ENCODE measurements at places on chromosomes 6 and 20.
A peak's percentile ranks its signal among the peaks of the same experiment; 100 is the strongest.

- DNase-seq, result peak; percentile 14
Observed at GRCh38 chr6:34425132-34425497, 754 bp downstream of the RPS10 start.

DNA sequence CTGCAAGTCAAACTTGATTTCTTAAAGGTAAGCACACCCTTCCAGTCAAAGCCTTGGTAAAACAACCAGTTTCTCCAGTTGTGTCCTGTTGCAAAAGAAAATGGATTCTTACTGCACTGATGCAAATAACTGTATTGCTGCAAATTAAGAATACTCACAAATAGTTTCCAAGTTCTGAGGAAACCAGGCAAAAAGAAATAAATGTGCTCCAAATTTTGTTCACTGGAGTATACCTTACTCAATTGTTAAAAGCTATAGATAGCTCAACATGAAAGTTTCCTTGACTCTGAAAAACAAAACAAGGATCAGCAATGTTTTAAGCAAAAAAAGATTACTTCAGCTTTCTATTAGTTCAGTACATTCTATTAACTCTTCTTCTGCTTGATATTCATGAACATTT is 75.2 kb downstream of the SLC16A10 start:
- DNase-seq, result peak; percentile 1

DNA sequence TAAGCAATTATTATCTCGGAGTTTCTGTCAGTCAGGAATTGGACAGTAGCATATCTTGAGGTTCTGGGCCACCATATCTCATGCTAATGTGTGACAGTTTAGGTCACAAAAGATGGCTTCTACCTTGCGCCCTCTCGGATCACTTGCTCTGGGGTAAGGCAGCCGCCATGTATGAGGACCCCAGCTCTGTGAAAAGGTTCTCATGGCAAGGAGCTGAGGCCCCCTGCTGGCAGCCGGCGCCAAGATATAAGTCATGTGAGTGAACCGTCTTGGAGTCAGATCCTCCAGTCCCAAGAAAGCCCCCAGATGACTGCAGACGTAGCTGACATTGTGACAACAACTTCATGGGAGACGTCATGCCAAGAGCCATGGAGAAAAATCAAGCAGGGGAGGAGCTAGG is 670.8 kb downstream of the KIF16B start:
- no peak for DNase-seq

DNA sequence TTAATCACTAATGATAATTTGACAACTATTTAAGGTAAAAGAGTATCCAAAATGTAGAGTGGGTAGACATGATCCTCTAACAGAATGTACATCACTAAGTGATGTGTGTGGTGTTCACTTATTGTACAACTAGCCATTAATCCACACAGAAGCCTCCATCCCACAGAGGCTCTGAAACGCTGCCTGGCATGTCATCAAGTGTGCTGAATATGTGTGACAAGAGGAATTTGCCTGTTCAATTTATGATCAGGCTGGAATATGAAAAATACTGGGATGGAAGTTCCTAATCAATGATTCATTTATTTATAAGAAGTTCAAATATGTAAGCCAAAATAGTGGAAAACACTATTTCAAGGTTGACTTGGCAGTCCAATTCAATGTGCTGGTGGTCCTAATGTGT is 72.4 kb downstream of the BACH2 start:
- no peak for DNase-seq

DNA sequence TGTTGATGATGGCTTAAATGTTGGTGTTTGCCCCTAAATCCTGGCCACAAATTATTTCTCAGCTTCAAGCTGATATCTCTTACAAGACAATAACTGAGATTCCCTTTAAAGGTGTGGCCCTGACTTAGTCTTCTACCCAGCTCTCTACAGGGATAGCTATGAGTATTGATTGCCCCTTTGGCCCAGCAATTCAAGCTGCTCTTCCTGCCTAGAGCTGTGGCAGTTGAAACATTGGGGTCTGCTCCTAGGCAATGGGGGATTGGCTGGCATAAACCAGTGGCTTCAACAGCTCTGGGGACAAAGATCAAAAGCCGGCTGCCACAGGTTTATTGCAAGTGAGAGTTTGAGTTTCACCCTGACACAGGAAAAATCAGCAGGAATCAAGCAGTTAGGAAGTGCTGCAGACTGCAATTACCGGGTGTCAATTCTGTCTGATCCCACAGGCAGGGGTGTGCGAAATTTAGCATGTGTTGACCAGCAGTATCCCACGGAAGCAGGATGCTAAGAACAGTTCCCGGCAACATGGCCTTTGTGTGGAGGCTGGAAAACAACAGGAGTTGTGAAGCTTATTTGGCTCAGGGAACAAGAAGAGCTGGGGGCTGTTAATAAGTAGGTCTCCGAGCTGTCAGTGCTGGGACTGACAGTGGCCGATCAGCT is 66.2 kb upstream of the IYD start:
- DNase-seq, result no peak

DNA sequence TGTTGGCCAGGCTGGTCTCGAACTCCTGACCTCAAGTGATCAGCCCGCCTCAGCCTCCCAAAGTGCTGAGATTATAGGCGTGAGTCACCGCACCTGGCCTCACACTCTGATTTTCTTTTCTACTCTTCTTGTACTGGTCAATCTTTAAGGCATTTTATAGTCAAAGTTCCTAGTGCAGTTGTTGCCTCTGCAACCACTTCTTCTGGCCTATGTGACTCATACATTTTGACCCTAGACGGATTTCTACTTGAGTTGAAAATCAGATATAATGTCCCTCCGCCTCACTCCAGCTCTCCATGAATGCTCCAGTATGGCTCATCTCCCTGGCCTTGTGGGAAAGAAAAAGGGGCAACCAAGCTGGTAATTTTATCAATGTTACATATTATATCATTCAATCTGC is 42.4 kb downstream of the TNFRSF21 start:
- no peak for DNase-seq

DNA sequence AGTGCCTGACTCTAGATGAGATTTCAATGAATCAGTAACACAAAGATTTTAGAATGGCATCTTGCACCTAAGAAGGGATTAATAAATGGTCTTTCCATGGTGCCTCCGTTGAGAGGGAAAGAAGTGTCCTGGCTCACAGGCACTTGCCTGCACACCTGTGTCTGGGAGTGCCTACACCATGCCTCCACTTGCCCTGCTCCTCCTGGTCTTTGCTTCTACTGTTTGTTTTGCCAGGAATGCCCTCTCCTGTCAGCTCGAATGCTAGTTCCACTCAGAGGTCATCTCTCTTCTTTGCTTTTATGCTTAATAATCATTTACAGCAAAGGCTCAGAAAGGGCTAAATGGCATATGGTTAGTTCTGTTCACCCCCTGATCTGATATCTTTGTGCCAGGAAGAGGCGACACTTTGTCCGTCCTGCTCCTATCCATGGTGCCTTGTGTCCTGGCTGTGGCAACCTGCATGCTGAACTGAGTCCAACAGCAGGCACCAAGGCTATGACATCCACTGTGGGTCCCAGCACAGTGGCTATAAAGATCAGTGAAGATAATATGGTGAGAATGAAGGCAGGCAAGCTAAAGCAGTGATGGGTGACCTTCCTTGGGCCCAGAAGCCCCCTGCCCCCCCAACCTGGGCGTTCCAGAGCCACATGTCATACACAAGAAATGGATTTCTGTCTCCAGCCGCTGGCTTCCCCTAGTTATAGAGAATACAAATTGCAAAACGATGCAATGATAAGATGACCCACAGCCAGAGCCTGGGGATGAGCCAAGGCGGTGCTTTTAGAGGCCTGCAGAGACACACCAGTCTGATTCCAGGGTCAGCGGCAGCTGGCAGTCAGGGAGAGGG is 1.4 kb downstream of the C6orf132 start:
- no peak for DNase-seq

- no peak for DNase-seq
Observed at GRCh38 chr6:139355777-139356445, 18.5 kb downstream of the CITED2 start.

DNA sequence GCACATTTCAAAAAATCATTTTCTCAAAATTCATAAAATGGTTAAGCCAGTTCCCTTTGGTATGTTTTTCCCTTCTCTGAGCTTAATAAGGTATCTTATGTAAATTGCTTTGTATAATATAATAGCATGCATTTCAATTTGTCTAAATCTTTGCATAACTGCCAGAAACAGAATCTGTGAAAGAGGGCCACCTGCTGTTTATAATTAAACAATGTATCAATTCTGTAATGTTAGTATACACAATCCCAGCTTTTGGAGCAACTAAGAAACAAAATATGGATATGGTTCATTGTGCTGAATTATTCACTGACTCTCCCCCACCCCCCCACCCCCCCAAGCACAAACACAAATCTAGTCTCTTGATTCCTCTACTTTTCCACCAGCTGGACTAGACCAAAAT is 54.8 kb downstream of the GPX5 start:
- DNase-seq, result no peak

- no peak for DNase-seq
Observed at GRCh38 chr6:75933387-75933975, 139.0 kb downstream of the IMPG1 start.

- DNase-seq, result no peak
Observed at GRCh38 chr6:114816678-114817077, 473.9 kb upstream of the HS3ST5 start.

GRCh38 chr6:11754625-11755271 is 23.9 kb downstream of the ADTRP start:
- peak; percentile 26 for DNase-seq

DNA sequence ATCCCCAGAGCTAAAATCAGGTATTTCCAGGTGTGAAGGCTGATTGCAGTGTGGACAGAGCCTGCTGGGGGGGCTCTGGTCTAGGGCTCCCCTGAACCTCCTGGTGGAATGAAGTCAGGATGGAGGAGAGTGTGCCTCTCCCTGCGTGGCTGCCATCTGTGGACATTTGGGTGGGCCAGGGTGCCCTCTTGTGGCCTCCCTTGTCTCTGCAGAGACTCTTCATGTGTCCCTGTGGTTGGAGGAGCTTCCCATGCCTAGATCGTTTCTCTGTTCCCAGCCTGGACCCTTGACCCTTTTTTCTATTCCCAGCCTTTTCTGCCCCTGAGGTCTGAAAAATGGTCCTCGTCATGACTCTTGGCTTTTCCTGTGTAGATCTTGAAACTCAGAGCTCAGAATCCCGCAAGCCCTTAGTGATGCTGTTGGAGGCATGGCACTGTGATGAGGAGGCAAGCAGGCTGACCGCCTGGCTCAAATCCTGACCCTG is 9.9 kb upstream of the PSMF1 start:
- peak; percentile 17 for DNase-seq

- peak; percentile 59 for DNase-seq
Observed at GRCh38 chr6:128432394-128432793, 88.0 kb downstream of the PTPRK start.

- no peak for DNase-seq
Observed at GRCh38 chr20:41654292-41654691, 36.1 kb upstream of the CHD6 start.

DNA sequence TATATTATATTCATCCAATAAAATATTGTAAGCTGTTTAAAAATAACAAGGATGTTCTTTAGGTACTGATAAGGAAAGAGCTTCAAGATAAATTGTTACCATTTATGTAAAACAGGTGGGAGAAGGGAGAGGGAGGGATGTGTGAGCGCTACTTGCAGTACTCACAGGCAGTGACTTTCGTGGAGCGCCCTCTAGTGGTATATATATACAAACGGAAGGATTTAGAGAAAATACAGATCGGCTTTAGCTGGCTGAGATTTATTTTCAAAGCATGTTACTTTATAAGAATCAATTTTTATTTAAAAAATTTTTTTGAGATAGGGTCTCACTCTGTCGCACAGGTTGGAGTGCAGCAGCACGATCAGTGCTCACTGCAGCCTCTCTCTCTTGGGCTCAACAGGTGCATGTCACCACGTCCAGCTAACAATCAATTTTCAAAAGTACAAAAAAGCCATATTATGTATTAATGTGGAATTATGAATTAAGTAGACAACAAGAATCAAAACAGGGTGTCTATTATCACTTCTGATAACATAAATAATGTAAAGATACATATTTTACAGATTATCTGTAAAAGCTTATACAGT is 3.3 kb upstream of the MOG start:
- DNase-seq, result peak; percentile 79

- DNase-seq, result no peak
Observed at GRCh38 chr20:18986146-18986830, 172.7 kb downstream of the SCP2D1 start.

DNA sequence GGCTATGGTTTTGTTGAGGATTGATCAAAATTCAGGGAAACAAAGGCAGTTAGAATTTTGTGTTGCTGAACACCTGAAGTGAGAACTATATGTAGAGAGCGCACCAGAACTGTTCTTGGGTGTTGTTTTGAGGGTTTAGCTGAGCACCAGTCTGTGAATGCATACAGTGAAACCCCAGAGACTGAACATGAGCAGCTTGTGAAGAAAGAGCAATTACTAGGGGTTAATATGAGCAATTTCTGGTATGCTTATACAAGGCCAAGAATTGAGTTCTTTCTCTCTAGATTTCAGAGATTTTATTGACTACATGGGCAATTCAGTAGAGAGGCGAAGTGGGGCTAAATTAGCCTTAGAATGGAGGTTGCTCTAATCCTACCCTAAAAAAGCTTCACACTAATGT is 93.9 kb downstream of the CD2AP start:
- DNase-seq, result no peak
